Activated T-helper 1 cell treated with Interleukin-2 at 50 U/mL for 16 hours (primary cell): ENCODE measurements at places on chromosomes 7 and 10.

- no peak for DNase-seq
These were observed 16.2 kb downstream of the TNS3 start for GRCh38 chr7:47565640-47566250.

DNA sequence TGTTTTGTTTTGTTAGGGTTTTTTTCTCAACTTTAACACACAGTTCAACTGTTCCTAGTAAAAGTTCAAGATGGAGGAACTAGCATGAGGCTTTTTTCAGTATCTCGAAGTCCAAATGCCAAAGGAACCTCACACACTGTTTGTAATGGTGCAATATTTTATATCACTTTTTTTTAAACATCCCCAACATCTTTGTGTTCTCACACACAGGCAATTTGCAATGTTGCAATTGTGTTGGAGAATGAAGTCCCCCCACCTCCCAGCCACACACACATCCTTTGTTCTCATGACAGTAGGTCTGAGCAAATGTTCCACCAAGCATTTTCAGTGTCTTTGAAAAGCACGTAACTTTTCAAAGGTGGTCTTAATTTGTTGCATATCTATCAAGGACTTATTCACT is 120.9 kb downstream of the TWIST1 start:
- no peak for DNase-seq

GRCh38 chr7:12440229-12440628 is 36.6 kb upstream of the VWDE start:
- DNase-seq = no peak

- no peak for DNase-seq
These were observed 84.4 kb downstream of the GLI3 start for GRCh38 chr7:42152329-42153205.

- DNase-seq = no peak
These were observed 23.6 kb upstream of the ADCYAP1R1 start for GRCh38 chr7:31028417-31028992.

DNA sequence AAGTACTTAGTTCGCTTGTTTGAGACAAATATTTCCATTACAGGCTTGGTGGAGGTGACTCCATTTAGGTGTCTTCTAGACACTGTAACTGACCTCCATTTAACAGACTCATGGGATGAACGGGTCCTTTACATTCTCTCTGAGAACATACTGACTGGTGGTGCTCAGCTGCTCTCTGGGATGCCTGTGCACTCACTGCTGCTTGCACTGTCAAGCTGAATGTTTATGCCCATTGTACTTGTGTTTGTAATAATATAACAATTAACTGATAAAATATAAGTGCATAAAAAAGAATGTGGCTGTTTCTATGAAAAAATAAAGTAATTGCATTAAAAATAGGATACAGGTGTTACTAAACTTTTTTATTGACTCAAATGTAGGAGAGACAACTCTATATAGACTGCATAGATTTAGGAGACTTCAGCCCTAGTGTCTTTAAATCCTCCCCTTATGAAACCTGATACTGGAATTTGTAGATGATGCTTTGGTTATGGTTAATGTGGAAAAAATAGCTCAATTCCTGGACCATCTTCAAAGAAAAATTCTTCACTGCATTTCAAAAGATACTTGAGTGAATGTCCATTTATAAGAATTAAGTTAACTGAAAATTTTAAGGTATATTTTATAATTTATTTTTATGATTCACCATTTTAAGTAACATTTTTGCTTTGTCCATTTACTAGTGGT is 85.4 kb downstream of the CDK14 start:
- DNase-seq = no peak

DNA sequence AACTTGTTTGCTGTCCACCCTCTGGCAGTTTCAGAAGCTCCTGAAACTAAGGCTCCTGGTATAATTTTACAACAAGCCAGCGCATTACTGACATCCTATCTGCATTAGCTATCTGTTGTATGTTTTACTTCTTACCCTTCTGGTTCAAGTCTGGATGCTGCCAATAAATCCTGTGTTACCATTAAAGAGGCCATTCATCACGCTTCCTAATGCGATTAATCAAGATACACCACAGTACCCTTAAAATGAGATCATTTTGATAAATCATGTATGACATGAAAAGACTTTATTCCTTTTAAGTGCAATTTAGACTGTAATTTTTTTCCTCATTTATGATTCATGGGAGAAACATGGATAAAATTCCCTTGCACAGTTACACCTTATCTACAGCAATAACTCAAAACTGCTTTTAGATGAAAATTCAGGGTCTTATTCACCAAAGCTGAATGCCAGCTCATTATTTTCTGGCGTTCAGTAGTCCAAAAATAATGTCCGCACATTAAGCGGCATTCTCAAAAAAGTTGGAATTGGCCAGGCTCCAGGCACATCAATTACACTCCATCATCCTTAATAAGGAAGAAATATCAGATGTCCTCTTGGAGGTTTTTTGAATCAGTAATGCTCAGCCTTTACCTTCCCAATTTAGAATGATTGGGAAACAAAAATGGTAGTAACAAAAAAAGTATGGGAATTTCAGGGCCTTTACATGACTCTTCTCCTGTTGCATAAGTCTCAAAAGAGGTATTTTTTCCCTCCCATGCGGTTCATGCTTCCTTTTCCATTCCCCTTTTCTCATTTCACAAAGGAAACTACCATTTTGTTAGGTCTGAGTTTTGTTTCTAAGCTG is 878.5 kb downstream of the LRMDA start:
- no peak for DNase-seq
